ENCODE measurements at places on chromosomes 12 and 14.
A peak's percentile ranks its signal among the peaks of the same experiment; 100 is the strongest.

GRCh38 chr12:65881965-65882413, 57.7 kb downstream of the HMGA2 start:
- peak; percentile 49 for DNase-seq

DNA sequence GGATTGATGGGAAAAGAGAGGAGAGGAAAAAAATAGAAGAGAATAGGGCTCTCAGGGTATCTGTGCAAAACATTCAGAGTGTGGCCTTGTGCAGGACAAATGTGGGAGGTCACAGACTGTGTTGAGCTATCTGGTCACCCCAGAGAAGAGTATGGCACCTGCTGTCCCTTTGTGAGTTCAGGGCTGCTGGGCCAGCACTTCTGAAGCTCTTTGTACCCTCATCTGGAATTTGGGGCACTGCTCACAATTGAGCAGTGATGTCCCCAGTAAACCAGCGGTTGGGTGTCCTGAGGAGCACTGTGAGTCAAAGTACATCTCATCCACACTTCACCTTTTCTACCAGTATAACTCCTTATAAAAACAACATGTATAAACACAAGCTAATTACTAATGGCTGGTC, 2.6 kb upstream of the KRT81 start:
- DNase-seq, result no peak

DNA sequence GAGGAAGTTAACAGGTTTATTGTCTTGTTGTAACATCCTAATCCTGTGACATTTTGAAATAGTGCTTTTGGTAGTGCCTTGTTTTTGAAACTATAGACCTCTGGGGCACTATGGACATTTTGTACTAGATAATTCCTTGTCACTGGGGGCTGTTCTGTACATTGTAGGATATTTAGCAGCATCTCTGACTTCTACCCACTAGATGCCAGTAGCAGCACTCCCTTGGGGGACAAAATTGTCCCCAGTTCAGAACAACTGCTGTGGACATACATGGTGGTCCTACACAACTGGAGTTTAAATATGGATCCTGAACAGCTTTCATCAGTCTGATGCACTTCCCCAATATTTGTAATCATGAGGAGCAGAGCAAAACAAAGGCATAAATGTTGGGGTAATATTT, 264.7 kb downstream of the RAD51B start:
- DNase-seq, result no peak

GRCh38 chr12:104499668-104500332, 43.1 kb downstream of the CHST11 start:
- DNase-seq, result no peak

Data from AG08395 (cell line).